ENCODE measurements at places on chromosomes 12 and 14.

GRCh38 chr12:106068296-106068695 is 70.5 kb downstream of the NUAK1 start:
- DNase-seq = no peak

DNA sequence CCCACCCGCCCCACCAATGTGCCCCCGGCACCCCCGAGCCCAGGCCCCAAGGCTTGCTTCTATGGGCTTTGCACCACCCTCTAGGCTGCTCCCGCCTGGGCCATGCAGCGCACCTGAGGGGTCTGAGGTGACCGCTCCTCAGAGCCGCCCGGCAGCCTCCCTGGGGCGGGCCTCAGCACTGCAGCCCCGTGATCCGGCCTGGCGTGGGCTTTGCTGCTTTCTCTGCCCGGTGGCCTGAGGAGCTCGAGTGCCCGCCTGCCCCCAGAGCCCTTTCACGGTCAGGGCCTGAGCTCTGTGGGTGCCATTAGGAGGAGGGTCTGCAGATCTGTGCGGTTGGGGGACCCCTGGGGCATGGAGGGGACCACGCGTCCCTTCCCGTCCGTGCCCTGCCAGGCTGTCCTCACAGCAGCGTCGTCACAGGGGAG is 6.2 kb downstream of the MTA1 start:
- no peak for DNase-seq

- DNase-seq = no peak
Measured at GRCh38 chr12:106682594-106683234, 91.8 kb upstream of the RIC8B start.

GRCh38 chr12:73863546-73863945 is 674.1 kb upstream of the ATXN7L3B start:
- no peak for DNase-seq

Measured in neural progenitor cell (in vitro differentiated cells).